ENCODE measurements at places on chromosomes 7 and 10.

- peak; percentile 87 for DNase-seq
Measured at GRCh38 chr10:126749015-126749655, 78.6 kb upstream of the C10orf90 start.

- DNase-seq: no peak
Measured at GRCh38 chr7:84236398-84236797, 41.8 kb upstream of the SEMA3A start.

- no peak for DNase-seq
Measured at GRCh38 chr10:3099291-3100092, 32.1 kb downstream of the PFKP start.

DNA sequence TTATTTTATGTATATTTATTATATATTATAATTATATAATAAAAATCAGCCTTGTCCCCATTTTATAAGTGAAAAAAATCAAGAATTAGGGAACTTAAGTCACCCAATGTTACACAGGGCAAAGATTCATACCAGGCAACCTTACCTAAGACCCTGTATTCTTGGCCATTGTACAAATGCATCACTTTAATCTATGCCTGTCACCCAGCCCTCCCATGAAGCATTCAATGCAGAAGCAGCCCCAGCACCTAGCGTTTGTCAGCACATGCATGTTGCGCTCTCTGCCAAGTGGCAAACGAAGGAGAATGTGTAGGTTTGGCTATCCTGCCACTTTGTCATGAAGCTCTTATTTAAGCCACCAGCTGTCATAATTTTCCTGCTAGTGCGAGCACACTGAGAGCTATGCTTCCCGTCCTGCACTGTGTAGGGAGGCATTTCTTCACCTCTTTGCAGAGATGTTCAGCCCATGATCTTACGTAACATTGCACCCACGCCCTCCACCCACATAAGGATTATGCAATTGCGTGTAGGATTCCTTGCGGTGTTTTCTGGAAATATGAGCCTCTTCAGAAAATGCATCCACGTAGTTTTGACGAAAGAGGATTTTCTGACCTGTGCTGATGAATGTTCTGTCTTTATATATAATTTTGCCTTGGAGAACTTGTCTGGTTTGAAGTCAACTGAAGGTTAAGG, 7.7 kb upstream of the COBL start:
- DNase-seq: no peak

- no peak for DNase-seq
Measured at GRCh38 chr10:57654856-57655255, 612.8 kb downstream of the IPMK start.

DNA sequence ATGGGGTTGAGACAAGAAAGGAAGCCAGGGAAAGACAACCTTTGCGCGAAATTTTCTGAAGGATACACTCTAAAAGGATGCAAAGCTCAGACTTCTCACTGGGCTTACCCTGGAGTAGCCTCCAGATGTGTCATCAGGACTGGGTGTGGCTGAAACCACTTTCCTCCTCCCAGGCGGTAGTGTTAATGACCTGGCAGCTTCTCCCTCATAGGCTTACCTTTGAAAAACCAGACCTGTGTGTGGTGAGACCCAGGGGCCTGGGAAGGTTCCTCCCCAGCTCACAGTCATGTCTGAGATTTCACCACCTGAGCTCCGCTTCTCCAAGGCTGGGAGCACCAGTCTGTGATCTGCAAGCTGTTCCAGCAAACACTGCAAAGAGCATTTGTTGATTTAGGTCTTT, 93.7 kb downstream of the EPC1 start:
- DNase-seq: no peak

- DNase-seq: peak; percentile 74
Measured at GRCh38 chr10:88932539-88933256, 19.9 kb downstream of the ACTA2 start.

GRCh38 chr7:46764100-46764936, 817.6 kb downstream of the TNS3 start:
- no peak for DNase-seq

DNA sequence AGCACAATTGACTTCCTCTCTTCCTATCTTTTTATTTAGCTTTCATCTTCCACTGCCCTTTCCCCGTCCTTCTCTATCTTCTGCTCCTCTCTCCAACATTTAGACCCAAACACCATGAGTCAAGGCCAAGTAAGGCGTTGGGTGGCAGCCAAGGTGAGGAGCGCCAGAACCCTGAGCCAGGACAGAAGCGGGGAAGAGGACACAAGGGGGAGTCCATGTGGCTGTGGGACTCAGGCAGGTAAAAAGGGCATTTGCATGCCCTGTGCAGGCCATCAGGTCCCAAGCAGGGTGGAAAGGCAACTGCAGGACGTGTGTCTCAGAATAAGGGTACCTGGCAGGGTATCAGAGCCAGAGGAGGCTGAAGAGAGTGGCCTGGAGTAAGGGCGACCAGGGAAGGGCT, 192.4 kb upstream of the PFKP start:
- no peak for DNase-seq

- no peak for DNase-seq
Measured at GRCh38 chr10:120188950-120189349, 268.1 kb upstream of the PLPP4 start.

- DNase-seq: no peak
Measured at GRCh38 chr10:20007426-20007825, 191.2 kb downstream of the PLXDC2 start.

GRCh38 chr7:70114806-70115205, 516.5 kb downstream of the AUTS2 start:
- DNase-seq: no peak

- no peak for DNase-seq
Measured at GRCh38 chr10:132403511-132404168, 6.6 kb downstream of the PWWP2B start.

DNA sequence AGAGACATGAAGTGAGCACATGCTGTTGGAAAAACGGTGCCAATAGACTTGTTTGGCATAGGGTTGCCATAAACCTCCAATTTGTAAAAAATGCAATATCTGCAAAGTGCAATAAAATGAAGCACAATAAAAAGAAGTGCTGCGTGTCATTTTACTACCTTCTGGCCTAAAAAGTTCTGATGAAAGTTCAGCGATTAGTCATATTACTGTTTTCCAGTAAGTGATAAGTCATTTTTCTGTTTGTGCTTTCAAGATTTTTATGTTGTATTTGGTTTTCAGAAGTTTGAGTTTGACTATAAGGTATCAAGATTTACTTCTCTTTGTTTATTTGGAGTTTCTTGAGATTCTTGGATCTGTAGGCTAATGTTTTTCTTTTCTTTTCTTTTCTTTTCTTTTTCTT, 16.8 kb downstream of the AOAH start:
- DNase-seq: no peak

- DNase-seq: no peak
Measured at GRCh38 chr10:49831352-49832035, 69.4 kb upstream of the OGDHL start.

DNA sequence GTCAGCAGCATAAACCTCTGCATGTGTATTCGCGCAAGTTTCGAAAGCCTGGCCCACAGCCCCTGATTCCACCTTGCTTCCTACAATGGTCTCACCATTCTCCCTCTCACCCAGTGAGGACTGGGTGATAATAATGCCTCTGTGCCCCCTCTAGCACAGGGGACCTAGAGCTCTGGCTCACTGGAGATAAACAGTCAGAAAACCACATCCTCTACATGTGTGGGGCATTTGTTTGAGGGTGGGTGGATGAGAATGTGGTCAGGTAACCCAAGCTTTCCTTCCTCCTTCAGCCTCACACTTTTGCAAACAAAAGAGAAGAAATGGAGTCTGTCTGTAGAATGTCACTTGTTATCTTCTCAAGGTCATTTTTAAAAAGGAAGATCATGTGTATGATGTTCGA, 373.5 kb downstream of the KCNMA1 start:
- DNase-seq: no peak

DNA sequence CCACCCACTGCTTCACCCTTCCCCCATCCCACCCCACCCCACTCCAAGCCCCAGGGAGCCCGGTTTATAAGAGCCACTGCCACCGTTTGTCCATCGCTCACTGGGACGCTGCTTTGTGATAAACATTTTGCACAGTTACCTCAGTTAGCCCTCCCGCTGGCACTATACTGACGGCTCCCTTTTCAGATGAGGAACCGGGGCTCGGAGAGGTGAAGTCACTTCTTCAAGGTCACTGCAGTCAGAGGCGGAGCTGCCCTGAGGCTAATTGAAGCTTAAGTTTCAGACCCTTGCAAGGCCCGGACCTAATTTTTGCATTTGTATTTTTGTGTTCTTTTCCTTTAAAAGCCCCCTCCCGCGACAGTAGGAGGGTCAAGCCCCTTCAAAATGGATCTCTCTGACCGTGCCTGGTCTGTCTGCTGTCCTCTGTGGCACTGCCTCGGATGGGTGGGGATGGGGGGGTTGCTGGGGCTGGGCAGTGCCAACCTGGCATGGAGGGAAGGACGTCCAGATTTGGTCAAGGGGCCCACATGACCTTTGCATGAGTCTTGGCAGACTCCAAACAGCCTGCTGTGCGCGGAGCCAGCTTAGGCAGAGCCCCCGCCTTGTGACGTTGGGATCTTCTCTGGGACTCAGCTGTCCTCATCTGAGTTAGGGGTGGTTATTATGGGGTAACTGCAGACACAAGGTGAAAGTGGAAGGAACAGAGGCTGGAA, 17.7 kb upstream of the NODAL start:
- no peak for DNase-seq
